ENCODE measurements at places on chromosomes 3 and 15.

DNA sequence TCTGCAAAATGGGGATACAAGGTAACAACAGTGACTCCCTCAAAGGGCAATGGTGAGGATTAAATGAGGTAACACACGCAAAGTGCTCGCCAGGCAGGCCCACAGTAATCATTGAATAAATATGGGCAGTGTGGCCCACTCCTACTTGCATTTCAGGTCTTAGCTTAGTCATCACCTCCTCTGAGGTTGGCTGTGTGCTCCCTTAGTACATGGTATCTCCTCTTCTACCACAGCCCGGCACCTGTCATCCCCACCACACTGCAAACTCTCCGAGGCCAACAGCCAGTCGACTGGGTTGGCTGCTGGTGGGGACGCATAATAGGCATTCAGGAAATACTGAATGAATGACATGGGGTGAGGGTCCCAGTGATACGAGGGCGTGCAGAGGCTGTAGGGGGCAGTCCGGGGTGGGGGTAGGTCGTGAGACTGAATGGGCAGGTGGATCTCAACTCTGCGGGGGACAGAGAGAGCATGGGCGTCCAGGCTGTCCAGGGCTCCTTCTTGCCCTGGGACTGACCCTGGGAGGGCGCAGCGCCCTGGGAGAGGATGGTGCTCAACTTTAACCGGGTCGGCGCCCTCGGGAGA is 375 bp upstream of the MYZAP start:
- no peak for DNase-seq

GRCh38 chr3:174356596-174356995 is 502.5 kb upstream of the NAALADL2 start:
- no peak for DNase-seq

DNA sequence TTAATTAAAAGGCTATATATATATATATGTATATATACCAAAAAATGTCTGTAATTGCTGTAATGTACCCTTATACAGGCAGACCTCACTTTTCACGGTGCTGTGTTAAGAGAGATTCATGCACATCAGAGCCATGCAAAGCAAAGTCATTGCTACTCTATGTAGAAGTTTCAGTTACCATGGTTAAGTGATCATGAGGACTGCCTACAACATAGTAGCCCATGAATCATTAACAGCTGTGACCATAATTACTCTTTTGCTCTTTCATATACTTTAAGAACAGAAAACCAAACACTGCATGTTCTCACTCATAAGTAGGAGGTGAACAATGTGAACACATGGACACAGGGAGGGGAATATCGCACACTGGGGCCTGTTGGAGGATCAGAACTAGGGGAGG is 225.3 kb upstream of the EPHA3 start:
- no peak for DNase-seq

- DNase-seq = no peak
Observed at GRCh38 chr15:66779331-66780009, 77.4 kb downstream of the SMAD6 start.

DNA sequence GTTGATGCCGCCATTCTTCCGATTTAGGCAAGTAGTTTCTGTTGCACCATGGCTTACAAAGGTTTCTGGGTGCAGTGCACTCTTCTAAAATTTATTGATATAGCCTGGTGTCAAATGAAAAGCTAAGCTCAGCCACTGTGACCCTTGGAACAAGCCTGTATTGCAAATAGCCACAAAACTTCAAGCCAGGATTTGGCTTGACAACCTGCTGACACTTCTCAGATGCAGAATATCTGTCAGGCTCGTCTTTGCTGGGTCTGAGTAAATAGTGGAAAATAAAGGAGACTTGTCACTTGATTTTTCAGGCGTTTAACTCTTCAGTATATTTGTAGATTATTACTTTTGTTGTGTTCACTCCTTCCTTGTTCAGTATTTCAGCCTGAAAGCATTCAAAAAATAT is 871.8 kb downstream of the OTOL1 start:
- no peak for DNase-seq

- DNase-seq = no peak
Observed at GRCh38 chr3:170490828-170491560, 72.3 kb downstream of the CLDN11 start.

- no peak for DNase-seq
Observed at GRCh38 chr3:112813723-112814171, 32.9 kb downstream of the CD200R1L start.

- DNase-seq = no peak
Observed at GRCh38 chr3:46291046-46291445, 48.8 kb downstream of the CCR3 start.

DNA sequence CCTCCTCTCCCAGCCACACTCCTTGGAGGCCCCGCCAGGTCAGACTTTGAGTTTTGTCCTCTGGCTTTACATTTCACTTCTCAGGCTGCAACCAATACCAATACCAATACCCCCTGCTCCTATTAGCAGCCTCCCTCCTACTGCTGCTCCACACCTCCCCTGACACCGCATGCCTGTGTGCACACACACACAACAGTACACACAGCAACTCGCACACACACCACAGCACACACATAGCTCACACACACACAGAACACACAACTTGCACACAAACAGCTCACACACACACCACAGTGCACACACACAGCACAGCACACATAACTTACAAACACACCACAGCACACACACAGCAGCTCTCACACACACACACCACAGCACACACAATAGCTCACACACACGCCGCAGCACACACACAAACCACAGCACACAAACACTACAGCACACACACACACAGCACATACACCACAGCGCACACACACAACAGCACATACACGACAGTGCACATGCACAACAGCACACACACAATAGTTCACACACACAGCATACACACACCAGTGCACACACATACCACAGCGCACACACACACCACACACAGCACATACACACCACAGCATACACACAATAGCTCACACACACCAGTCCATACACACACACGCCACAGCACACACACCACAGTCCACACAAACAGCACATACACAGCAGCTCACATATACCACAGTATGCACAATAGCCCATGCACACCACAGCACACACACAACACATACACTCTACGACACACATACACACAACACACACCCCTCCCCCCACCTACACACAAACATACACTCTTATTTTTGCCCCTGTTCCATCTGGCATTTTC is 204.7 kb downstream of the UACA start:
- no peak for DNase-seq

DNA sequence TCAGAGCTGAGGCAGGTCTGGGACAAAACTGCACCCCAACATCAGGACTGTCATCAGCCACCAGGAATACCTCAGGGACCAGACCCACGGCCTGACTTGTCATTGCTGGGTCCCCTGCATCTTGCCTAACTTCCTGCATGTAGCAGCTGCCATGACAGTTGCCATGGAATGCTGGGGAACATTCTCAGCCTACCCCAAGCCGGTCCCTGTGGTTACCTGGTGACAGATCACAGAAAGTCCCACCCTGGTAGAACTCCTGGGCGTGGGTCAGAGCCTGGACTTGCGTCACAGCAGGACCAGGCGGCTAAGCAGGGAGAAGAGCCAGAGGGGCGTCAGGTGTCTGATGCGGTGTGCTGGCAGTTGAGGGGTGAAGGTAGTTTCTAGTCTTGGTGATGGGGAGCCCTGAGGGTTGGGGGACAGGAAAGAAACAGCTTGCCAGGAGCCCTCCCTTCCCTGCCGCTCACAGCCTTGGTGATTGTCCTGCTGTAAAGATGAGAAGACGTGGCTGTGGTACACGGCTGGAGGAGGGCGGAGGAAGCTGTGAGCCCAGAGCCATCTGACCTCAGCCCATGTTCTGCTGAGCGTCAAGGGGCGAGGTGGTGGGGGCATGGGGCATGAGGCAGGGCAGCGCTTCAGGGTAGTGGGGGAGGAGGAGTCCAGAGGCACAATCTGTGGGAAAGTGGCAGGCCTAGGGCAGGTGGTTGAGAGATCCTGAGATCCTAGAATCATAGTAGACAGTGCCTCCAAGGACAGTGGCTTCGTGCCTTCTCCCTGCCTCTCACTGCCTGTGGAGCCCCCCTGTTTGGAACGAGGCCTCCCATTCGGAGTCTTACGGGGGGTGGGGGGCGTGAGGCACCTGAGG is 5.4 kb downstream of the H1-8 start:
- DNase-seq = no peak

GRCh38 chr3:16461463-16462245 is 51.8 kb downstream of the RFTN1 start:
- no peak for DNase-seq

- no peak for DNase-seq
Observed at GRCh38 chr3:159866201-159866746, 122.4 kb upstream of the IL12A start.

- no peak for DNase-seq
Observed at GRCh38 chr3:43014956-43015355, 35.8 kb downstream of the GASK1A start.

GRCh38 chr15:44471885-44472455 is 44.5 kb downstream of the CTDSPL2 start:
- no peak for DNase-seq
